ENCODE measurements at places on chromosomes 13 and 19.
A peak's percentile ranks its signal among the peaks of the same experiment; 100 is the strongest.

- DNase-seq, result no peak
These were observed 5.3 kb upstream of the ZNF506 start for GRCh38 chr19:19826875-19827274.

GRCh38 chr13:94210816-94211215 is 268.7 kb downstream of the DCT start:
- DNase-seq, result no peak

- DNase-seq, result no peak
These were observed 114.2 kb downstream of the RAP2A start for GRCh38 chr13:97548138-97548537.

GRCh38 chr13:31846961-31847752 is 107.8 kb downstream of the RXFP2 start:
- peak; percentile 11 for DNase-seq
